ENCODE measurements at places on chromosomes 4 and X. TPM values are rescaled to one million over a fixed set of nuclear protein-coding genes. Genes with fewer than 3 reads are reported as not detected.

GRCh38 chr4:94339779-94340178, 2.9 kb downstream of the HPGDS start:
- peak; percentile 27 for DNase-seq

DNA sequence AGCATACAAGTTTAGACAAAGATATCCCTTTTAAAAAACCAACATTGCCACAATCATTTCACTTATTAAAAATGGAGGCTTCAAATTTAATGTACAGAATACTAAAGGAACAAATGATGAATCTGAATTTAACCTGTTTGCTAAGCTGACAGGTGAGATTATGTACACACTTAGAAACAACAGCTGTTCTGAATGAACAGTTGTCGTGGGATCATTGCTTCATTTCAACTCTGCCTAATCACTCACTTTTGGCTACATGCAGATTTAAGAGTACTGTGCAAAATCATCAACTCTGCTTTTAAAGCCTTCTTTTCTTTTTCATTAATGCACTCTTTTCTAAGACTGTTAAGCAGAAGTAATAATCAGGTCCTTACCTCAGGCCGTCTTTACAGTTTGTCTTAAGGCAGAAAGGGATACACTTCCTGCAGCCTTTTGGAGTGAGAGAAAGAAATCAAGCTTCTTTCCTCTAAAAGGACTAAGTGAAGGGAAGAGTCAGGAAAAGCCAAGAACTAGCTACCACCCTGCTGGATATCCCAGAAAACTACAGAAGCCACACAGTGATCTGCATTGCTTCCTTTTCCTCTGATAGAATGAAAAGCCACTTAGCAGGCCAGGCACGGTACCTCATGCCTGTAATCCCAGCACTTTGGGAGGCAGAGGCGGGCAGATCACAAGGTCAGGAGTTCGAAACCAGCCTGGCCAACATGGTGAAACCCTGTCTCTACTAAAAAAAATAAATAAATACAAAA, 54.7 kb upstream of the NPNT start:
- no peak for DNase-seq

DNA sequence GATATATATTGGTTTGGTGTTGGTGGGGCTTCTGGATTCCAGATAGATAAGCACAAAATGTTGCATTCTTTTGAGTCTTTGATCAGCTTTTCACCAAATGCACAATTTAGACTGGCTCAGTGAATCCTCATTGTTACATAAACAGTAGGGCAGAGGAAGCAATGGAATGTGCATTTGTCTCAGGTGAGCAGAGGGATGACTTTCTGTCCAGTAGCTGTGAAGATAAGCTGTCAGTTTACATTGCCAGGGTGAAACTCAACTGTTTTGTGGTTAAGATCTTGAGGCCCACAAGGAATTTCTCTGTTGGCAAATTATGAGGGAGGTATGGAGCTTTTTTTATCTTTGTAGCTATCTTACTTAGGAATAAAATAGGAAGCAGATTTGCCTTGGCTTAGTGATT, 168.0 kb downstream of the GALNTL6 start:
- no peak for DNase-seq

- DNase-seq, result no peak
Measured at GRCh38 chr4:176886135-176886534, 93.4 kb upstream of the VEGFC start.

DNA sequence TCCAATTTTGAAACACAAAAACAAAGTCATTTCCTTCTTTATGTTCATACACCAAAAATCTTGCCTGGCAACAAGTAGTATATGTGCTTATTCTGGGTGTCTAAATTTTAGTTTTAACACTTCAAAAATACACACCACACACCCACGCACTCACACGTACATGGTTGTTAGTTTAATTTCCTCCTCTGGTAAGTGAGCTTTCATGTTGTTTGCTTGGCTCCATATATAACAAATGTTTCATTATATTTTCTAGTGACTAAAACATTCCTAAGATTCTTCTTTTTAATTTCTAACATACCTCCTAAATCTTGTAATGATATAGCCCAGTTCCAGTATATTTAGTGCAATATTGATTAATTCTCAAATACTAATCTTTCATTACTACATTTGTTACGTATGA, 80.9 kb downstream of the PRDM5 start:
- DNase-seq, result no peak

DNA sequence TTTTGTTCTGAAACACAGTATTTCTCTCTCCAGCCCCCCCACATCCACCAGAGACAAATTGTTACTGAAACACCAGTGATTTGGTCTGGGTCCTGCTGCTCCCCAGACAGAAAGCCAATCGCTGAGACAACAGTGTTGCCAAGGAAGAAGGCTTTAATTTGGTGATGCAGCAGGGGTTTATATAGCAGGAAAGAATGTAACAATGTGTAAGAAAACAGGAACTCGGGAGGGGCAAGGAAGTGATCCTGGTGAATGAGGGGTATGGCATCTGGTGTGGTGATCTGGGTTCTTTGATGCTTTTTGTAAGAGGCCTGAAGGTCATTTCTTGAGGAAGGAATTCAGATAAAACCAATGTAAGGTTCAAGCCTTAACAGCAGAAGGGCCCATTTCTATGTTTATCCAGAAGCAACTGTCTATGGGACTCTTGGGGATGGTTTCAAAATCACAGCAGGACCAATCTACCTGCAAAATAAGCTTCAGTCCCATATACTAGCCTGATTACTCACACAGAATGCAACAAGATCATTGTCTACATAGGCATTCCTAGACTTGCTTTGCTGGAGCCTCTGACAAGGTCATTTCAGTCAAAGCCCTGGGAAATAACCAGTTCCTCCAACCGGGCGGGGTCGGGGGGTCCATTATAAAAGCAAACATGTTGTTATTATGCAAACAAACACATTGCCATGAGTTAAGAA, 445.2 kb upstream of the ZFP42 start:
- no peak for DNase-seq

GRCh38 chr4:168667376-168667775, 170.5 kb downstream of the PALLD start:
- DNase-seq, result no peak

DNA sequence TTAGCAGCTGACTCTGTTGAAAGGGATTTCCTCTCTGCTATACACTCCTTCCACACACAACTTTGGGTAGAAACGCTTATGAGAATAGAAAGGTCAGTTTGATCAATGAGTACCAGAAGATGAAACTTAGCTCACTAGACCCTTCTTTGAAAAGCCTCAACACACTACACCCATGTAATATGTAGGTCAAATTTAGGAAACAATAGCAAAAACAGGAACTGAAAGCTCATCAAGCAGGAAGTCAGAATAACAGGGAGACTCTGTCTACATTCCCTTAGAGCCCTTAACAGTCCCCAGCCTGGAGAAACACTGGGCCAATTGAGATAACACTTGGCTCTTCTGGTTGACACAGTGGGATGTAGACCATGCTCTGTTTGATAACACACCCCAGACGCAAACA, 30.7 kb downstream of the SRPX2 start:
- DNase-seq, result no peak

- no peak for DNase-seq
Measured at GRCh38 chrX:29257521-29257920, 670.3 kb downstream of the IL1RAPL1 start.

- no peak for DNase-seq
Measured at GRCh38 chr4:13633671-13634070, 6.1 kb upstream of the BOD1L1 start.

DNA sequence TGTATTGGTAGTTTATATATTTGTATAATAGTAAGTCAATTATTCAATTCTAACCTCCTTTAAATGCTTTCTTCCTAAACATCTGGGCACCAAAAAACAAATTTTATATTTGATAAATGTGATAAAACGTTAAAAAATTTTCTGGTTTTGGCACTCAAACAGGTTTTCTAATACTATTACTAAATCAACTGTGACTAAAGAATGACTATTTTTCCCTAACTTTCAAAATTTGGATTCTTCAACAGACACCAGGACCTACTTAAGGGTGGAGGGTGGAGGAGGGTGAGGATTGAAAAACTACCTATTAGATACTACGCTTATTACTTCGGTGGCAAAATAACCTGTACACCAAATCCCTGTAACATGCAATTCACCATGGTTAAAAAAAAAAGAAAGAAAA, 555.5 kb downstream of the IL15 start:
- DNase-seq, result no peak

- no peak for DNase-seq
Measured at GRCh38 chr4:29966386-29966785, 753.8 kb upstream of the PCDH7 start.

The RWDD4 gene
- 17.9 TPM for total RNA-seq

The SLC9B1 gene
- total RNA-seq, result 0.20 TPM

The SLC6A14 gene
- not detected for total RNA-seq

The IBSP gene
- total RNA-seq, result not detected
